ENCODE measurements at places on chromosomes 11 and 22. TPM values are rescaled to one million over a fixed set of nuclear protein-coding genes. Genes with fewer than 3 reads are reported as not detected.

DNA sequence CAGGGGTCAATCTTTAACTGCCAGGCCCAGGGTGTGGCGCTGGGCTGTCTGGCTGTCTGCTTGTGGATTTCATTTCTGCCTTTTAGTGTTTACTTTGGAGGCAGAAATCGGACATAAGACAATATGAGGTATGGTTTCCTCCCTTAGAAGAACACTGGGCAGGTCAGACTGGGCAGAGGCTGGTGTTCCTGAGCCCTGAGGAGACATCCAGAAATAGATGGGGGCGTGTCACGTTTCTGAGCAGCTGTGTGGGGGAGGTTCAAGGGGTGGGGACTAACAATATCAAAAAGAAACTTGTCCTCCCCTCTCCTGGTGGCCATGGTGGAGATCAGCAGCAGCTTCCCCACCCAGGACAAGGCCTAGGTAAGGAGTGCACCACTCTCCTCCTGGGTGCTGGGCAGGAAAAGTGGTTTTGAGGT, at the start of gene ART1:
ART1 (plus strand) TSS at position 312 of the 419 bp plus-strand sequence. CDS start 14,086 bp downstream, outside the sequence.
- DNase-seq, result no peak

- DNase-seq, result no peak
Measured at GRCh38 chr22:17998913-17999312, 25.4 kb downstream of the MICAL3 start.

- DNase-seq, result no peak
Measured at GRCh38 chr22:31944700-31945442, 536 bp downstream of the YWHAH start.

DNA sequence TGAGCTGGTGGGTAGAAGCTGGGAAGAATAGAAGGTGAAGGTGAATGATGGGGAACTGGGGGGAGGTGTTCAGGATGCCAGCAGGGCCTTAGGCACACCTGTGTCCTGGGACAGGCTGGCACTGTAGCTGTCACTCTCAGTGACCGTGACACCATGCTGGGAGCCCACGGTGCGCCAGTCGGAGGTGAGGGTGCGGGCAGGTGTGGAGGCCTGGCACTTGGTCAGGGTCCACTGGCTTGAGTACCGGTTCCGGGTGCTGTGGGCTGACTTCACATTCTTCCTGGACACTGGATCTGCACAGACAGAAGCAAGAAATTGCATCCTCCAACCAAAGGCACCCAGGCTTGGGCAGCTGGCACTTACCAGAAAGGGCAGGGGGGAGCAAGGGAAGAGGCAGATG, 103.8 kb downstream of the CEP164 start:
- no peak for DNase-seq

MS4A4E gene
- 1.4 TPM for polyA plus RNA-seq

DNA sequence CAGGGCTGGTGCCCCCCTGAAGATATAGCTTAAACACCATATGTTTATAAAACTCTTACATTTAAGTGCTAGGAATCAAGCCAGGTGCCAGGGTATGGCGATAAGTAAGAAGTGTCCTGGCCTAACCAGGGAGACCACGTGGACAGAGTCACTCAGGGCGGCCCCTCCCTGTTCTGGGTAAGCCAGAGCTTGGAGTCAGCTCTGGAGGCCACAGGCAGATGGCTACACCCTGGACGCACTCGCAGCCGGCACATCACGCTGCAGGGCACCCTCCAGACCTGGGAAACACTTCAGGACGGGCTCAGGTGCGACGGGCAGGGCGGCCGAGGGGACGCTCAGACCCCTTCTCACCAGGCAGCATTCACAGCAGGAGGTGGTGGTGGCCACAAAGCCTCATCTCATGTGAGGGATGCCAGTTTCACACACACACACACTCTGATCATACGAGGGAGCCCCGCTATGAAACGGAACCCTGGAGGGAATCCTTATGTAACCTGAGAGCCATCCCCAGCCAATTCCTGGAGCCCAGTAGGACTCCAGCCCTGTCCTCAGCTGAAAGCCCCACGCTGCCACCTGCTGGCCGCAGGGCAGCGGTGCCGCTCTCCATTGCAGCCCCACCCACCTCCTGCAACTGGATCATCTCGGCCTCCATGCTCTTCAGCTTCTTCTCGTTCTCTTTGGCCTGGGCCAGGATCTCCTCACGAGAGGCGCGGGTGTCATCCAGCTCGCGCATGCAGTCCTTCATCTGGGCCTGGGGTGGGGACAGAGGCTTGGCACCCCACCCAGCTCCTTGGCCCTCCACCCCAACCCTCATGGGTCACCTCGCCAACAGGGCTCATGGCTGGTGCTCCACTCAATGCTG, 33.4 kb downstream of the APOL1 start:
- peak; percentile 49 for DNase-seq

DNA sequence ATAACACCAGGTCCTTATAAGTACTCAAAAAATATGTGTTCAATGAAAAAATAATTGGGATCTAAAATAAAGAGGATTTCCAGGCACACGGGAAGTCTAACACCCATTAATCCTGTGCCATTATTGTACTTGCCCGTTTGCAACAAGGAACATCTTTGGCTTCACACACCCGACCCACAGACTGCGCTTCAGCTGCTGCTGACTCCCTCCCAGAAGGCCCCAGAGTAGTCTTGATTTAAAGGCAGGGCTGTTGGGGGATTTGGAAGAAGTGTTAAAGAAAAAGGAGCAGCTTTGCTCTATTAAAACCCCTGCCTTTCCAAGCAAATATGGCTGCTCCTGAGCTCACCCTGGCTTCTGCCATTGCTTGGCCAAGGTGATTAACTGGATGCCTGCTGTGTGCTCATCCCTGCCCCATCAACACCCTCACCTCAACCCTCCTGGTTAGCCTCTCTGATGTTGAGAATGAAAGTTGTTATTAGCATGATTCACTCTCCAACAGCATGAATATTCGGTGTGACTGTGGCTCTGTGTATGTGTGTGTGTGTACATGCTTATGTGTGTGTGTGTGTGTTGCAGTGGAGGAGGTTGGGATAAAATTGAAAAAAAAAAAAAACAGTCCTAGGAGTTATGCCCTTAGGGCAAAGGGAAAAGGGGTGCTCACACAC, 76.1 kb downstream of the KIRREL3 start:
- DNase-seq, result no peak

DNA sequence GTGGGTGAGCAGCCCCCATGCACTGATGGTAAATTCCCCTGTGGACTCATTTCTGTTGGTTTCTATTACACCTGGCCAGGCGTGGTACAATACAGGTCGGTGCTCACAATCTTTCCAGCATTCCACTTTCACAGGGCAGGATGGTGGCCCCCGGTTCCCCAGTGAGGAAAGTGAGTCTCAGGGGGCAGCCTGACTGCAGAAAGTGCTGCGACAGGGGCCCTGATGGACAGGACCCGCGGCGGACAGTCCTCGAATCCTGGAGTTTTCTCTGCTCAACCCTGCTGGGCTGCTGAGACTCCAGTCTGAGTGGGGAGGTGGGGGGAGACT, 3.1 kb upstream of the PGGHG start:
- DNase-seq, result no peak

DNA sequence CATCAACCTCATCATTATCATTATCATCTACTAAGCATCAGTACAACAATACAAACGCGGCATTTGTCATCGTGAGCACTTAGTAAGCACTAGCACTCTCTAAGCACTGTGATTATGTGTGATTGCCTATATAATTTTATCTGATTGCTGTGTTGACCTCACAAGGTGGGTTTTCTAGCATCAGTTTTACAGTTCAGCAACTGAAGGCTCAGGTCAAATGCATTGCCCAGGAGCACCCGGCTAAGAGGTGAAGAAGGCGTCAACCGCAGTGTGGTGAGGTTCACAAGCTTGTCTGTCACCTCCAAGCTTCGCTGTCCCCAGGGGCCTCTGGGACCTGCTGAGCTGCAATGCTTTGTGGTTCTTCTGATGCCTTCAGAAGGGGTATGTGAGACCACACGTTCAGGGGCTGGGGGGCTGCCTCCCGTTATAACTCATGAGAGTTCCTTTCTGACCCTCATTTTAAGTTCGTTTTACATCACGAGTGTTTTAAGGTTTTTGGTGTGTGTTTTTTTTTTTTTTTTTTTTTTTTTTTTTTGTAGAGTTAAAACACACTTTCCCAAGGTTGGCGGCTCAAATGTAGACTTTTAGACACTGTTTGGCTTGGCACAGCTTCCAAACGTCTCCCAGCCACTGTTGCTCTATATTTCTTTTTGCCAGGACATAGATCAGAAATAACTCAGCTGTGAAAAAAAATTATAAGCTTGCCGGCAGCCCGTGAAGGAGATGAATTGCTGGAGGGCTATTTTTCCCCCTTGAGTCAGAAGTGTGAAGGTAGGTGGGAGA, 33.8 kb upstream of the SCUBE1 start:
- no peak for DNase-seq

GRCh38 chr11:15563054-15563453, 448.3 kb downstream of the INSC start:
- DNase-seq, result no peak

PVALB gene
- 22.8 TPM for polyA plus RNA-seq

- no peak for DNase-seq
Measured at GRCh38 chr11:34356576-34356912, 1.3 kb downstream of the ABTB2 start.

PKDREJ gene
- 0.67 TPM for polyA plus RNA-seq

DNA sequence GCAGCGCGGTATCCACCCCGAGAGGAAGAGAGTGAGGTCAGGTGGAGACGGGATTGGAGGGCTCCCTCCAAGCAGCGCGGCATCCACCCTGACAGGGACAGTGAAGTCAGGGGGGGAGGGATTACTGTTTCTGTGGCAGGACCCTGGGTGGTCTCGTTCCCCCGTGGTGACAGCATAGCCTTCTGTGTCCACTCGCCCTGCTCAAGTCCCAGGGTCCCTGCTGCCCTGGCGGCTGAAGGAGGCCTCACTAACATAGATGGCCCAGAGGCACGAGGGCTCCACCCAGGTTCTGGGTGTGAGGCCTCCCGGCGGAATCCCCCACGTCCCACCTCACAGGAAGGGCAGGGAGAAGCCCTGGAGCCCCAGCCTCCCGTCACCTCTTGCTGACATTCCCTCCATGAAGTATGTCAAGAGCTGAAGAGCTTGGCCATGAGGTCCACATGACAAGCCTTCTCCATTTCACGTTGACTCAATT, 636.1 kb downstream of the BRD1 start:
- DNase-seq, result no peak

DNA sequence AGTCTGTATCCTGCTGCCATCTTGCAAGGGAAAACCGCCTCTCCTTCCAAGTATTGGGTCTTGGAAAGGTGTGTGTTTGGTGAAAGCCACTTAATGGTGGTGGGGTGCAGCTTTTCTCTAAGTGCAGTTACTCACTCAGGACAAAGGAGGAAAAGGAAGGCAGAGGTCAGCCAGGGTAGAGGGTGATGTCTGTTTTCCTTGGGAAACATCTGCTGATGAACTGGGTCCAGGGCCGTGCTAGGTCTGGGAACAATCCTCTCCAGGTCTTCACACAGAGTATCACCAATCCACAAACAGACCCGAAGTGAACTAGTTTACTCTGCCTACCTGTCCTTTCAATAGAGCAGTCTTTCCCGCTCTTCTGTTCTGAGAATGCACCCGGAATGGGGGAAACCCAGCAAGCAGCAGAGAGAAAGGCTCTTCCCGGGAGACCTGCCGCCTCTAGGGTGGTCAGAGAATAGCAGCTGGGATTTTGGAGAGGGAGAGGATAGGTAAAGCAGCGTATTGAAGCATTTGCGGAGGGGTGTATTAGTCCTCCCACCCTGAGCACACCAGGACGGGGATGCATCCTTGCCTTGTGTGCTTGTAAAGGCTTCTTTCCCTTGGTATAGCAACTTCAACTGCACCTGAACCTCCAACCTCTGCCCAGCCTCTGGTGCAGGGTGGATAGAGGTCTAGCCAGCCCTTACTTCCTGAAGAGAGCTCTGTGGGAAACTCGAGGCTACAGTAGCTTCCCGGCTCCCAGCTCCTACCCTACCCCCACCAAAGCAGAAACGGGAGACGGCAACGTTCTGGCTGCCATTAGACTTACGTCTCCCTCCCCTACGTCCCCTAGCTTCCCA, 20.7 kb downstream of the LHFPL7 start:
- DNase-seq, result no peak

B3GAT1 gene
- 0.52 TPM for polyA plus RNA-seq

- DNase-seq, result no peak
Measured at GRCh38 chr22:29658176-29658575, 54.7 kb downstream of the NF2 start.

SYT13 gene
- 0.30 TPM for polyA plus RNA-seq

NLRP10 gene
- not detected for polyA plus RNA-seq

DNA sequence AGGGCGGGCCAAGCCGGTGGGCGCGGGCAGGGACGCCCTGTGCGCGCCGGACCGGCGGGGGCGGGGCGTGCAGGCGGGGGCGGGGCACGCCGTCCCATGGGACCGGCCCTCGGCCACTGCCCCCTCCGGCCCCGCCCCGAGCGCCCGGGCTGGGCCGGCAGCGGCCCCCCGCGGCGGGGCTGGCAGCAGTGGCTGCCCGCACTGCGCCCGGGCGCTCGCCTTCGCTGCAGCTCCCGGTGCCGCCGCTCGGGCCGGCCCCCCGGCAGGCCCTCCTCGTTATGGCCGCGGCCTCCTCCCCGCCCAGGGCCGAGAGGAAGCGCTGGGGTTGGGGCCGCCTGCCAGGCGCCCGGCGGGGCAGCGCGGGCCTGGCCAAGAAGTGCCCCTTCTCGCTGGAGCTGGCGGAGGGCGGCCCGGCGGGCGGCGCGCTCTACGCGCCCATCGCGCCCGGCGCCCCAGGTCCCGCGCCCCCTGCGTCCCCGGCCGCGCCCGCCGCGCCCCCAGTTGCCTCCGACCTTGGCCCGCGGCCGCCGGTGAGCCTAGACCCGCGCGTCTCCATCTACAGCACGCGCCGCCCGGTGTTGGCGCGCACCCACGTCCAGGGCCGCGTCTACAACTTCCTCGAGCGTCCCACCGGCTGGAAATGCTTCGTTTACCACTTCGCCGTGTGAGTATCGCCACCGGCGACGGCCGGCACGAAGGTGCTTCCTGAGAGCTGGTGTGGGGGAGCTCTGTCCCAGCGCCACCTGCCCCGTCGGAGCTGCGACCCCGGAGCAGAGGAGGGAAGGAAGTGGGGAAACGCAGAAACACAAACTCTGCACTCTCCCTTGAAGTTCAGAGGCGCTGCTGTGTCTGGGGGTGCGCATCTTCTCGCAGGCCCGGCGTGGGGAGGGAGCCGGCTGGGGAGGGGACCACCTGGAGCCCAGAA, at the start of gene KCNQ1:
KCNQ1 (plus strand) TSS at position 188 of the 925 bp plus-strand sequence; CDS start at position 279, 91 bp downstream.
- DNase-seq, result no peak

MUC5AC gene
- not detected for polyA plus RNA-seq

MMP8 gene
- 0.04 TPM for polyA plus RNA-seq

DNA sequence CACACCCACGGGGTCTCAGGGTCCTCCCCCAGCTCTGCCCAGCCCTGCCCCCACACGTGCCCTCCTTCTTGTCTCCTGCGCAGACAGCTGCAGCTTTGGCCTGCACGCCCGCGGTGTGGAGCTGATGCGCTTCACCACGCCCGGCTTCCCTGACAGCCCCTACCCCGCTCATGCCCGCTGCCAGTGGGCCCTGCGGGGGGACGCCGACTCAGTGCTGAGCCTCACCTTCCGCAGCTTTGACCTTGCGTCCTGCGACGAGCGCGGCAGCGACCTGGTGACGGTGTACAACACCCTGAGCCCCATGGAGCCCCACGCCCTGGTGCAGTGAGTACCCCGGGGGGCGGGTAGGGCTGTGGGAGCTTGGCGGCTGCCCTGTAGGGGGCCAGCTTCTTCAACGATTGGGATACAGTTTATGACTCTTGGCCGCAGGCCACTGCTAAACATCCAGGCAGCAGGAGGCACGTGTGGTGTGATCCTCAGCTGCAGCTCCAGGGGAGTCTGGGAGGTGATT, 30.8 kb downstream of the ST14 start:
- DNase-seq, result no peak

P2RY6 gene
- 1.7 TPM for polyA plus RNA-seq

- no peak for DNase-seq
Measured at GRCh38 chr11:9003573-9004182, at the start of gene NRIP3. TSS of gene NRIP3 (minus strand) at chr11:9004001. CDS start at chr11:9003935, 66 bp downstream.
